ENCODE measurements at places on chromosomes 12 and 14.

DNA sequence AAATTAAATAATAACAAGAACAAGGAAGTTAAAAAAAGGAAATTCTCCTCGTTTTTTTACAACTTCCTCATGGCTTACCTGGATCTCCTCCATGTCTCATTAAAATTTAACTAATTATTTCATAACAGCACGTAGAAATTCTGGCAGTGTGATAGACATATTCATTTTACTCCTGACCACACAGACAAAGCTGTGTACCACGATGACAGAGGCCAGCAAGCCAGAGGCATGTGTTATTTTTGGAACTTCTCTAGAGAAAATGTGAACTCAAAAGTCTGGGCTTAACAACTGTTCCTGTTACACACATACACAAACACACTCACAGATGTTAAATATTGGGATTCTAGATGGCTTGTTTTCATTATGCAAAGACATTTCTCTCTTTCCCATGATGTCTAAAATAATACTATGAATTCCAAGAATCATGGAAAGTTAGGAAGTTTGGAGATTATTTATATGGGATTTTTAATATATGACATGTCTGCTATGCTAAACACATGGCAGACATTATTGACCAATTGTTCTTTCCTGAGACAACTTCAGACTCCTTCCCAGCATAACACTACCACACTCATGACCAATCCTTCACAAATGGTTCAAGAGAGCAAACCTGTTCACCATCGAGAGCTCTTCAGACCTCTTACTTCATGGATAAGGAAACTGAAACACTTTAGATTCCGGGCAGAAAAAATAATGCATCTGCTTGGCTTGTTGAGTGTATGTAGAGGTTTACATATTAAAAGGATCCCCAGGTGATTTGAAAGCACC lies 158.7 kb downstream of the DACT1 start:
- DNase-seq: no peak

- DNase-seq: no peak
Measured at GRCh38 chr12:55972911-55973598, 823 bp upstream of the RAB5B start.

DNA sequence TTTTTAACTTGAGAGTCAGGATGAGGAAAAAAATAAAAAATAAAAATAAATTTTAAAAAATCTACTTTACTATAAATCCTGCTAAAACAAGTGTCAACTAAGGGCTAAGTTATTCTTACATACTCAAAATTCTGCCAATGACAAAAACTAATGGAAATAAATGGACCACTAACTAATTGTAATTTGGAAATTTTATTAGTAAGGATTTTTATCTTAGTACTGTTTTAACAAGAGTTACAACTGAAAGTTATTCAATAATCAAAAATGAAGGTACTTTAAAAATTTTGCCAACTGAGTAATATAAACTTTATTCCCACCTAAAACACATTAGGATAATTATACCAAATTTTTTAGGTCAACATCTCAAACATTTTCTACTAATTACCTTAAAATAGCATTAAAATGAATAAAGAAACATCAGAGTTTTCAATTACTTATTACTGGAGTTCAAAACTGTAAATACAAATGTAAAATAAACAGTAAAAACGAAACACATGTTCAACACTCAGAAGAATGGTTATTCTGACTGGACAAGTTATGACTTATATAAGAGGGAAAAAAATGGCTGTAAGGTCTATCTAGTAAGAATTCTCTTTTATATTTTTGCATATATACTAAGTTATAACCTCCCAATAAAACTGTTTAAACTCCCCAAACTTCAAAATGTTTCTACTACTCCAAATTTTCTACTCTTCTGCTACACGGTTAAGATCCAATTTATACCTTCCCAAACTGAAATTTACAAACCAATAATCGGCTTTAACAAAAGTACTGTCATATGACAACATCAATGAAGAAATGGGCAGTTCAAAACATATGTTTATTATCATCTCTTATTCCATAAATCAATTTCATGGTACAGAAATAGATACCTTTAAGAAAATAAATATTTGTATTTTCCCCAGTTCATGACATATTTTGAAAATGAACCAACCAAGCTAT lies 2.7 kb downstream of the HECTD1 start:
- DNase-seq: no peak

DNA sequence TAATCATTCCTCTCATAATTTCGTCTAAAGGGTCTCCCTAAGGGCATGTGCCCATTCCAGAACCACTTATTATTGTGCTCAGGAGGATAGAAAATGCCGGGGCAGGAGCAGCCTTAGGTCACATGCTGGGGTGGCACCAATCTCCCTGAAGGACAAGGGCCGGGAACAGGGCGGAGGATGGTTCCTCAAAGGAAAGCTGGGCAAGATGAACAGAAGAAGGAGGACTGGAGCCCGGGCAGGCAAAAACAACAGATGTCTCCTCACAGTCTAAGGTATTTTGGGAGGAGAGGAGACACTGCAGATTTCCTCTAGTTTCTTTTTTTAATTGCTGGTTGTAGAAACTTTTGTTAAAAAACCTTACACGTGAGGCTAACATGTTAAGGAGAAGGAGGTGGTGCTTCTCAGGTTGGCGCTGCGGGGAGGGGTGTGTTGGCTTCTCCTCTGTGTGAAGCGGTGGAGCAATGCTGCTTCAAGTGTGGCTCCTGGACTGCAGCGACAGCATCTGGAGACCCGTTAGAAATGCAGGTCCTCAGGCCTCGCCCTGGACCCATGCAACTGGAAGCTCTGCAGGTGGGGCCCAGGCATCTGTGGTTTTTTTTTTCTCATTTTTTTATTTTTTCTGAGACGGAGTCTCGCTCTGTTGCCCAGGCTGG lies 164.8 kb downstream of the AACS start:
- no peak for DNase-seq

DNA sequence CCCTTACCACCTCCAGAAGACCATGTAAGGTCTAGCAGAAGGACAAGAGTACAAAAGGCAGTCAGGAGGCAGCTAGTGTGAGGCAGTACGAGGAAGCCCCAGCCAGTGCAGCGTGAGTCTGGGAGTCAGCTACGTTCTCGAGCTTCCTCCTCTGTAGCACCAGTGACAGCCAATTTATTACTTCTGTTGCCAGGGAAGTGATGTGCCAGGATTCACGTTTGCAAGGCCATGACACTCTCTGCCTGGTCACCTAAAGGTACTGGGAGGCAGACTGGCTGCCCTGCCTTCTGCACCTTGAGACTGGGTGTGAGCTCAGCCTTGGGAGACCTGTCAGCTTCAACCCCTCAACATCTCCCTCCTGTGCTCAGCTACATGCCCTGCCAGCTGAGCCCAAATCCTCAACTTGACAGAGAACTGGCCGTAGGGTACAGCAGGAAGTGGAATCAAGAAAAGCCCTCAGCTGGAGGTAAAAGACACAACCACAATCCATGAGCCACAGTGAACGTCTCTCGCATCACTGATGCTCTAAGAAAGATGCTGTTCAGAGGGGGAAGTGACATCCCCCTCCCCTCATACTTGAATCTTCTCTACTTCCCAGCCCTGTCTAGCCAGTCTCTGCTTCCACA lies 182.5 kb upstream of the RGS6 start:
- no peak for DNase-seq

GRCh38 chr12:69837657-69838415 lies 12.8 kb downstream of the MYRFL start:
- DNase-seq: no peak

GRCh38 chr12:113684908-113685782 lies 213.5 kb upstream of the LHX5 start:
- DNase-seq: no peak

GRCh38 chr12:49627752-49628360 lies 4.5 kb downstream of the PRPF40B start:
- DNase-seq: no peak

DNA sequence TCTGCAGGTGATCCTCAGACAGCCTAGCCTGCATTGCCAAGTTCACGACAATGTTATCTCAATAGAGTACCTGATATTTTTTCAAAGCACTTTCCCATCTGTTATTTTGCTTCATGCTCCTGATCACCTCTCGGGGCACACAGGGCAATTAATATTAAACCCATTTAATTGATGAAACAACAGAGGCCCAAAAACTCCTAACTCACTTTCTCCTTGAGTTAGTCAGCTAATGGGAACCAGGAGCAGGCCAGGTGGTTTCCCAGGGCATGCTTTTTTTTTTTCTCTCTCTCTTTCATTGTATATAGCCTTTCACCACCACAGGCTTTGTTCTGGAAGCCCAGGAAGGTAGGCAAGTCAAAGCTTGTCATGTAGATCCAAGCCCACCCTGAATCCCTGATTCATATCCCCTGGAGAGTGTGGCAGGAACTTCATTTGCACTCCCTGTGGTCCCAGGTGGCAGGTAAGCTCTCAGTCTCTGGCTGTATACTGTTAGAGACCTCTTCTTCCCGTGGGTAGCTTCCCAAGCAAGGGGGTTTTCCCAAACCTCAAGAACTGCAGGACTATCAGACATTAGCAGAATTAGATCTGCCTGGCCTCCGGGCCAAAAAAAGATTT lies 41.6 kb upstream of the MAP1LC3B2 start:
- no peak for DNase-seq

DNA sequence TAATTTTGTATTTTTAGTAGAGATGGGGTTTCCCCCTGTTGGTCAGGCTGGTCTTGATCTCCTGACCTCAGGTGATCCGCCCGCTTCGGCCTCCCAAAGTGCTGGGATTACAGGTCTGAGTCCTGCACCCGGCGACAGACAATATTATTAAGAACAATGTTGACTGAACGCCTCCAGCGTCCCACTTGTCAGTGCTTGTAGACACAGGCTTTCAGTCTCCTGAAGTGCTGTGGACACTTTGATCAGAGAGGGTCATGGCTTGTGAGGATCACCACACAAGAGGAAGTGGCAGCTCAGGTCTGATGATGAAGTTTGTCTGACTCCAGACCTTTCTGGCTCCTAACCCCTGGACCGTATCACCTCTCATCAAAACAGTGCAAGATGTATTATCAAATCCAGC lies 114.6 kb downstream of the CHST11 start:
- no peak for DNase-seq

GRCh38 chr12:1799051-1799881 lies 21.1 kb upstream of the LRTM2 start:
- no peak for DNase-seq

DNA sequence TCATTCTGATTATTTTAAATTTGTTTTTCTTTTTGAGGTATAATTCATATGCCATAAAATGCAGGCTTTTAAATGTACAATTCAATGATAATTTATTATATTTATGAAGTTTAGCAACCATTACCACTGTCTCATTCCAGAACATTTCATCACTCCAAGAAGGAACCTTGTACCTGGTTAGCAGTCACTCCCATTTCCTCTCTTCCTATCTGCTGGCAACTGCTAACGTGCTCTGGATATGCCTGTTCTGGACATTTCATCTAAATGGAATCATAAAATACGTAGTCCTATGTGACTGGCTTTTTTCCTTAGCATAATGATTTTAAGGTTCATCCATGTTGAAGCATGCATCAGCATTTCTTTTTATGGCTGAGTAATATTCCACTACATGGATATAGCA lies 15.5 kb downstream of the CPSF6 start:
- no peak for DNase-seq

DNA sequence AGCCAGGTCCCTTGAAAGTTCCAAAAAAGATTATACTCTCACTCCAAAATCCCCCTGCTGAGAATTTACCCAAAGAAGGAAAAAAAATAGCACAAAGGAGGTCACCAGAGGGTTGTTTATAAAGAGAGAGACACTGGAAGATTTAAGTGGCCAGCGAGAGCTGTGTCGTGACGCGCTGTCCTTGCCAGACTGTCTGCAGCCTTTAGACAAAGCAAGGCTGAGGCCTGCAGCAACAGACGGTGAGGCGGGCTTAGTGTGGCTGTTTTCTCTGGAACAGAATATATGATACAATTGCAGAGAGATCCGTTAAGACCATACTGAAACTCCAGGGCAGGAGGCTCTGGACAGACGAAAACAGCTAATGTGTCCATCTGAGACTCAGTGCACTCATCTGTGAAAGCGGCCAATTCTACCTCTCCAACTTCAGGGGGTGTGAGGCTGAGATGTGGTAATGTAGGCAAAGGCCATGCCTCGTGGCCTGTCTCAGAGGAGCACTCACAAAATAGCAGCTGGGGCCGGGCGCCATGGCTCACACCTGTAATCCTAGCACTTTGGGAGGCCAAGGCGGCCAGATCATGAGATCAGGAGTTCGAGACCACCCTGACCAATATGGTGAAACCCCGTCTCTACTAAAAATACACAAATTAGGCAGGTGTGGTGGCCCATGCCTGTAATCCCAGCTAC lies 36.2 kb downstream of the ANAPC7 start:
- DNase-seq: no peak

- DNase-seq: no peak
Measured at GRCh38 chr14:106842687-106843086, 1316.3 kb downstream of the TMEM121 start.

- DNase-seq: no peak
Measured at GRCh38 chr12:29242921-29243431, 93.9 kb downstream of the FAR2 start.

DNA sequence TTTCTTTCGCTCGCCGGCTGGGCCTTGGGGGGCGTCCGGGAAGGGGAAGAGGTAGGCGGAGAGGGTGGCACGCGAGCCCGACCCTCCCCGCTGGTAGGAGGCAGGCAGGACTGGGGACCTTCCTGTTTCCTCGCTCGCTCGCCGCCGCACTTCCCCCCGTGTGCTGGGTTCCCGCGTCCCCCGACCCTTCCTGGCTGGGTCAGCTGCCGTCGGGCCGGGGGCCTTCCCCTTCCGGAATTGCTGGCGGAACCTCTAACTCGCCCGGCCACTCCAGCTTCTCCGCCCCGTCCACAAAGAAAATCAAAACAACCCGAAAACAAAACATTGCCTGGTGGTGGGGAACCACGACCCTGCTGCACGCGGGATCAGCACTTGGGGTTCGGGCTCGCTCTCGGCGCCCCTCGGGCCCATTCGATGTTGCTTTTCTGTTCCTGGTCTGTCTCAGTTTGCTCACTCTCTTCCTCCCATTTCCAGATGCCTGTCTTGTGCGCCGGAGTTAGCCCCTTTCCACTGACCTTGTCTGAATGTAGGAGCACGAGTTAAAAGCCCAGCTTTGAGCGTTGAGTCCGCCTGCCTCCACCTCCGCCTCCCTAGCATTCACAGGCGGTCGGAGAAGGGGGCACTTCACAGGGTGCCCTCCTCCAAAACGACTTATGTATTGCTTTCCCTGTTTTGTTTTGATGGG lies 581 bp downstream of the PAPOLA start:
- no peak for DNase-seq
